ENCODE measurements at places on chromosomes 3 and 15. TPM values are rescaled to one million over a fixed set of nuclear protein-coding genes. Genes with fewer than 3 reads are reported as not detected.

The HIGD2B gene
- total RNA-seq = not detected

The NEK10 gene
- total RNA-seq = 19.3 TPM

The NMB gene
- 1.9 TPM for total RNA-seq

The PPP1R14D gene
- not detected for total RNA-seq

The DUOXA1 gene
- 0.27 TPM for total RNA-seq

The TTLL13 gene
- total RNA-seq = not detected

The MCF2L2 gene
- total RNA-seq = 0.19 TPM

The IL16 gene
- total RNA-seq = 1.2 TPM

The RPL35A gene
- total RNA-seq = 845 TPM

The EPHB3 gene
- 1.1 TPM for total RNA-seq

The TF gene
- total RNA-seq = 76.0 TPM

The SLC2A2 gene
- not detected for total RNA-seq

The MAGEL2 gene
- 0.27 TPM for total RNA-seq

The DUOX1 gene
- 0.19 TPM for total RNA-seq

The COX17 gene
- total RNA-seq = 96.4 TPM

The CDV3 gene
- total RNA-seq = 164 TPM

The PIERCE2 gene
- total RNA-seq = 5.3 TPM

The CX3CR1 gene
- total RNA-seq = 0.20 TPM

The CYP19A1 gene
- total RNA-seq = 0.21 TPM

The CPNE9 gene
- total RNA-seq = not detected

Data from heart left ventricle (tissue), 16 donors.